Stomach (tissue), 19 donors: ENCODE measurements at places on chromosomes 7 and 10.

DNA sequence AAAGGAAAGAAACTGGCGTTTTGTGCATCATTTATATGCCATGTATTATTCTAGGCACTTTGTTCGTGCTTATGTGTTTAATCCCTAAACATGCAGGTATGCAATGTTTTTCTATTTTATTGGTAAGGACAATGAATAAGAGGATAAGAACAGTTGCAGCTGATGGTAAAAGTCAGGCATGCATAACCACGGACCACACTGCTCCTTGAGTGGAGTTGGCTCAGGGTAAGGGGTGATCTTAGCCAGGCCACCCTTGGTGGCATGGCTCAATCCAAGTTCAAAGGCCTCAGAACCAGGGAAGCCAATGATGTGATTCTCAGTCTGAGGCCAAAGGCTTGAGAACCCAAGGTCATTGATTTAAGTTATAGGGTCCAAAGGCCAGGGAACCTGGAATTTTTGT is 1068.1 kb downstream of the NRG3 start:
- DNase-seq, result no peak

DNA sequence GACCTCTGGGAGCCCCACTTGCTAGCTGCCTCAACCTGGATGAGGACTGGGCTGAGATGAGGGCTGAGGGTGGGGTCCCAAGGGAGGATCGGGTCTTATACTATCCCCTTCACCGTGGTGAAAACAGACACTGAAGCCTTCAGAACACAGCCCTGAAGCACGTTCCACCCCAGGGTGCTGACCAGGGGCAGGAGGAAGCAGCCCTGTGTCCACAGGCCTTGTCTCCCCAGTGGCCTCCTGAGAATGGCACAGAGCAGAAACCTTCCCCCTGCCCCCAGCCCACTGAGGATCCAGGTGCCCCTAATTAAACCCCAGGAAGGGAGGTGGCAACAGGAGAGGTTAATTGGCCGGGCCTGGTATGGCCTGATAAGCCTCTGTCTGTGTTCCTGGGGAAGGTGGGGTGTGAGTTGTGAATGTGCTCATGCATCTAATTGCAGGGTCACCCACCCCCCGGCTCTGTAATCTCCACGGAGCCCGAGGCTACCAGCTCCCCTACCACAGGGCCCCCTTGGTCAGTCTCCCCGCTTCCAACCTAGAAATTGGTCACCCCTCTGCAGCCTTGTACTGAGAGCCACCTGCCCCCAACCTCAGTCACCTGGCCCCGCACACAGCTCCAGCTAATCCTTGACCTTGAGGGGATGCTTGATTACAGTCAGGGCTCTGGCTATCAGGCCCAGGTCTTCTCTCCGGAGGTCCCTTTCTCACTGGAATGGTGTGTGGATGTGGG is 159.0 kb upstream of the UNC5B start:
- no peak for DNase-seq

DNA sequence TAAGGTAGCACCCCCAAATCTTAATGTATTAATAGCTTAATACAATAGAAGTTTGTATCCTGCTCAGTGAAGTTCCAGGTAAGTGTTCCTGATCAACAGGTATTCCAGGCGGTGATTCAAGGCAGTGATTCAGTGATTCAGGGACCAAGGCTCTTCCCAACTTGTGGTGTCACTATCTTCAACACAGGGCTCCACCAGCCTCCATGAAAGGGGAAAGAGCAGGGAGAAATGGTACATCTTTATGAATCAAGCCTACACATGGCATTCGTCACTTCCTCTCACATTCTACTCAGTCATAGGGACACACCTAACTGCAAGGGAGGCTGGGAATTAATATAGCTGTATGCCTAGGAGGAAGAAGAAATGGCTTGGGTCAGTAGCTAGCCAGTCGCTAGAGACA is 5.1 kb downstream of the GOLGA7B start:
- no peak for DNase-seq

GRCh38 chr7:106255246-106255645 is 29.5 kb downstream of the NAMPT start:
- no peak for DNase-seq

DNA sequence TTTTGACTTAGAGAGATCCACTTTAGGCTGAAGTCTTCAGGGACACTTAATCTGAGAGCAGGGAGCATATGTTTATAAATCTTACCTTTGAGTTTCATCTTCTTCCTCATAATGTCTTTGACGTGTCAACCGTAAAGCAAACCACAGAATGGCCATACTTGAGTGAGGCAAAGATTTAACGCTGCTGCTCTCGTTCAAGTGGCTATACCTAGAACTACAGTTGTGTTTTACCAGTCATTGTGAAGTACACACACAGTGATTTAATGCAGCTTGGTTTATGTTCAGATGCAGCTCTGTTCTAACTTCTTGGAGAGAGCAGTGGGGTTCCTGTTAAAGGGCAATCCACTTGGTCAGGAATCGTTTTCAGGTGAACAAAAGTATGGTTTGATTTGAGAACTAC is 39.9 kb upstream of the GOT1 start:
- DNase-seq, result no peak

- DNase-seq, result no peak
Observed at GRCh38 chr10:44143556-44143955, 241.3 kb downstream of the CXCL12 start.

DNA sequence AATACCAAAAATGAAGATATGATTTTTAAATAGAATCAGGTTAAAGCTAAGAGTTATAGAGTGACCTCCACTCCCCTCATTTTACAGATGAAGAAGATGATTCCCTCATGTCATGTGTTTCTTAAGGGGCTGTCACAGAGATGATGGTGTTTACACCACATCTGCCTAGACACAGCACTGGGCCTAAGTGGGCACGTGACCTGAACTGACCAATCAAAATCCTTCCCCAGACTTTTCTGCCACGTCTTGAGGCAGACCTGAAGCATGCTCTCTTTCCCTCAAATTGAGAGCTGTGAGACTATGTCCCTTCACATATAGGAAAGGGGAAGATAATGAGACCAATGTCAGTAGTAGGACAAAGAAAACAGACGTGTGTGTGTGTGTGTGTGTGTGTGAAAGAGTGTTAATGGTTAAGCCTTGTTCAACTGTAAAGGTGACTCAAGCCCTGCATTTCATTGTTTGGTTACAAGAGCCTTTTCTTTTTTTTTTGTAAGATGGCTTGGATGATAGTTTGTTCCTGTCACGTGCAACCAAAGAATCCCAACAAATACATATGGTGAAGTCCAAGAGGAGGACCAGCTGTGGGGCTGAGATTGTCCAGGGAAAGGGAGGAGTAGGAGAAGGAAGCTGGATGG is 172.8 kb upstream of the AOAH start:
- no peak for DNase-seq

DNA sequence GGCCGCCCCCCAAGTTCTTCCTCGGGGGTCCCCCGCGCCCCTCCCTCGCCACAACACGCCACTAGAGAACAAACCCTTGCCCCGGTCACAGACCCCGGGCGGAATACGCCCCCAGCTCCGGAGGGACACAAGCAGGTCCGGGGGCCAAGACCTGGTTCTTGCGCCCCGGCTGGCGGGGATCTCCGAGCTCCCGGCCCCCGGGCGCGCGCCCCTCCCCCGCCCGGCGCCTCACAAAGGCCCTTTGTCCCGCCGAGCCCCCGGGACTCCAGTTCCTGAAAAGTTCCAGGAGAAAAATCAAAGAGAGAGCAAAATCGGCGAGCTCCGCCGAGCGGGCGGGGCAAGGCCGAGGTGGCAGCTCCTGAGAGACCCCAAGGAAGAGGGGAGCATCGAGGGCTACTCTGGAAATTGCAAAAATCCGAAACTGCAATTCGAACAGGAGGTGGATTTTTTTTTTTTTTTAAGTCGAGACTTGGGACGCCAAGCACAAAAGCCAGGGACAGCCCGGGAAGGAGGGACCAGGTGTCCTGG is 4.0 kb downstream of the TNRC18 start:
- DNase-seq, result peak; percentile 33

GRCh38 chr10:50582766-50583762 is 40.7 kb downstream of the SGMS1 start:
- DNase-seq, result no peak

- no peak for DNase-seq
Observed at GRCh38 chr7:101370836-101371235, 8.2 kb downstream of the COL26A1 start.

DNA sequence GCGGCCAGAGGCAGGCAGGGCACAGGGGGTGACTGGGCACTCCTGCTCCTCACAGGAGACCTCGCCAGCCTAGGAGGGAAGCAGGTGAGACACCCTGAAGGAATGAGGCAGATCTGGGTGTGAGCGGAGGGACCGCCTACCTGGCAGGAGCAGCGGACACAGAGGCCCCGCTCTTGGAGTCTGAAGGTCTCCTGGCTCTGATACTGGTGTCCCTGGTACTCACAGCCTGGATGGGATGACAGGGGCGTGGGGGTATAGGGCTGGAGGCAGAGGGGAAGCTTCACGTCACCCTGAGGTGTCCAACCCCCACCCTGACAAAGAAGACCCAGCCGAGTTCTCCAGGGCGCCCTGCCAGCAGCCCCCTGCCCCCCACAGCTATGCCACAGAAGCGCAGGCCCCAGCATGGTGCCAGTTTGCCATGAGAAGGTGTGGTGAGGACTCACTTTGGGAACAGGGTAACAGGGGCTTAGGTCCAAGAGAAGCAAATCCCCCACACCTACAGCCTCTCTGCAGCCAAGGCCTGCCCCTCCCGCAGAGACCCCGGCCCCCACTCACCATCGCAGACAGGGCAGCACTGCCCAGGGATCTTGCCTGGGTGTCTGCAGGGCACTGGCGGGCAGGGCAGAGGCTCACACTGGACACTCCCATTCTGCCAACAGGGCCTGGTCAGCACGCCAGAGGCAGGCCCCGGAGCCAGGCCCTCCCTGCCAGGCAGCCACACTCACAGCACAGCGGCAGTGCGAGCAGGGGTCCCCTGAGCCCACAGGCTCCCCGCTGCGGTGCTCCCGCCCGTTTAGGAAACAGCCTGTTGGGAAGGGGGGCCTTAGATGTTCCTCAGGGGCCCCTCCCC is 17.0 kb downstream of the KCP start:
- peak; percentile 49 for DNase-seq

- DNase-seq, result no peak
Observed at GRCh38 chr7:131143869-131144268, 183.8 kb upstream of the MKLN1 start.

GRCh38 chr7:153472516-153472915 is 579.7 kb upstream of the DPP6 start:
- no peak for DNase-seq
